Mesothelial cell of epicardium (in vitro differentiated cells): ENCODE measurements at places on chromosomes 5 and 9. TPM values are rescaled to one million over a fixed set of nuclear protein-coding genes. Genes with fewer than 3 reads are reported as not detected.

SH3GLB2 gene
- 173 to 174 TPM (median 174 TPM) in 3 replicates for total RNA-seq

DNA sequence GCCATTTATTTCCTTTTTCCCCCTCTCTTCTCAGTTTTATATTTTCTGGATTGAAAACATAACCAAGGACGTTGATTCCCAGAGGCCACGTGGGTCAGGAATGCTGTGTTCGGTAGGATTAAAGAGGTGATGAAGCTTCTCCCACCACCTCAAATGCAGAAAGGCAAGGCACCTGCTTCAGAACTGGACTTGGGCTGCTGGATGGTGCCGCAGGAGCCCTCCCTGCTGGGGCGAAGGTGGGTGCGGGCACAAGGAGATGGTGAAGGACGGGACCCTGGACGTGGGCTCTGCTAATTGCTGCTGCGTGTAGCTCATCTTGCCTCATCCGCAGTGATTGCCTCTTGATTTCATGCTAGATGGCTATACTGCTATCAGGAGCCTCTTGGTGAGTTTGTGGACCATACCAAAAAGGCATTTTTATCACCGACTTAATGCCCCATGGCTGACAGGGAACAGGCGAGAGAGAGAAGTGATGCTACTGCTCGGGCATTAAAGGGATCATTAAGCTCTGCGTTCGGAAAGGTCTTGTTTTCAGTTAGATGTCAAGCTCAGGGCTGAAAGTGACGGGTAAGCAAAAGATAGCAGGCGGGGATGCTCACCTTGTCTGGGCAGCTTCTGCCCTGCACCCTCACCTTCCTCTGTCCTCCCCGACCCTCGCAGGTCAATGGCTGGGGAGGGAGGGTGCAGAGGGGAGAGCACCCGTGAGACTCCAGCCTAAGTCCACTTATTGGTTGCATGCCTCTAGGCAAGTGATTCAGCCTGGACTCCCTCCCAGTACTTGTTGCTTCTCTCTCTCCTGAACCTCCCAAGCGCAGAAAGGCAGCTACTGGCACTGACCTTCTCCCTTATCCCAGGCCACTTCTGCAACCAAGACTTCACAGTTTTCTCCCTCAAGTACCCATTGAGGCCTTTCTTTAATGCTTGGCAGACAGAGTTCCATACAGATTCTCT, 71.6 kb upstream of the FSTL4 start:
- DNase-seq = no peak

- no peak for DNase-seq
Measured at GRCh38 chr5:132237670-132238069, 10.0 kb upstream of the P4HA2 start.

DNA sequence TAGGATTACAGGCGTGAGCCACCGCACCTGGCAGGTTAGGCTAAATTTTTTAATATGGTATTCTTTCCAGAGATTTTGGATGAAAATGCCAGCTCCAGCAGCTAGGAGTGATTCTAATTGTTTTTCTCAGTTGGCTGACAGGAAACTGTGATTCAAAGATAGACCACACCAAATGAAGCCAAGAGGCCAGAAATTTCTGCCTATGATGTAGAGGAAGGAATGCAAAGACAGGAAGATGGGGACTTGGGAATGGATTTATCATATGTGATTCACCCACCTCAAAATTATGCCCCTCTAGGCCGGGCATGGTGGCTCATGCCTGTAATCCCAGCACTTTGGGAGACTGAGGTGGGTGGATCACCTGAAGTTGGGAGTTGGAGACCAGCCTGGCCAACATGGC, 53.3 kb downstream of the UGCG start:
- no peak for DNase-seq

SEMA4D gene
- 41.8 to 44.7 TPM (median 42.7 TPM) in 3 replicates for total RNA-seq

LMBRD2 gene
- 6.3 to 8.3 TPM (median 7.9 TPM) in 3 replicates for total RNA-seq
